Activated T-helper 9 cell treated with anti-CD3 and anti-CD28 coated beads, Interleukin-2, amount 50 U/mL, for 16 hours (primary cell): ENCODE measurements at places on chromosomes 4 and X.

DNA sequence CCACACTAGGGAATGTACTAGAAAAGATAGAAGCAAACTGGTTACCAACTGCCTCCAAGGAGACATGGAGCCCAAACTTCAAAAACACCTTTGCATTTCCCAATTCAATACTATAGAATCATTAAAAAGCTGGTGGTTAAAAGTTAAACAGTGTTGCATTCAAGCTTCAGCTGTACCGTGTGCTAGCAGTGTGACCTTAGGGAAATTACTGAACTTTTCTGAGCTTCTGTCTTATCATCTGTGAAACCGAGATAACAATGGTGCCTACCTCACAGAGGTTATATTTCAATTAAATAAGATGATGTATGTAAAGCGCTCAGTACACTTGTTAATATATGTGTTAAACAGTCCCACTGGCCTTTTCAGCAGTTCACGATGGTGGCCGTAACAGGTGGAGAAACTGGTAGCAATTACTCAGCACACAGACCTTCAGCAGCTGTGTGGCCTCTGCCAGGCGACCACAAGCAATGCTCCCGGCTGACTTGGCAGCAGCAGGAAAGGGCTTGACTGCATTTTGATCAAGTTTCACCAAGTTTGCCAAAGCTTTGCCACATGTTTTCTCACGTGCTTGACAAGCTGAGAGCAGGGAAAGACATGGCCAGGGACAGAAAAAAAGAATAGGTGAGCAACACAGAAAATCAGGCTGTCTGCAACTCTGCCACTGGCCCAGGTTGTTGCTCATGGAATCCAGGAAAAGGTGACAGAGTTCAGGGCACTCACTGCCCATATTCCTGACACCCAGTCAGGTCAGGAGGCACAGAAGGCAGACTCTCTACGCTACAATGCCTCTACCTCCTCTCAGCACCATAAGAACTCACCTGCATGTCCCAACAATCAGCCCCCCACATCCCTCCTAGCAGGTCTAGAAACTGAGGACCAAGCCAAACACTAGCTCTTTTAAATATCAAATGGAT lies 72.1 kb downstream of the PARM1 start:
- DNase-seq: no peak

- peak; percentile 25 for DNase-seq
These were observed at the start of gene ZFP92 for GRCh38 chrX:153411255-153411987. TSS of gene ZFP92 (plus strand) at chrX:153411472. CDS start at chrX:153418323, 6,851 bp downstream.

DNA sequence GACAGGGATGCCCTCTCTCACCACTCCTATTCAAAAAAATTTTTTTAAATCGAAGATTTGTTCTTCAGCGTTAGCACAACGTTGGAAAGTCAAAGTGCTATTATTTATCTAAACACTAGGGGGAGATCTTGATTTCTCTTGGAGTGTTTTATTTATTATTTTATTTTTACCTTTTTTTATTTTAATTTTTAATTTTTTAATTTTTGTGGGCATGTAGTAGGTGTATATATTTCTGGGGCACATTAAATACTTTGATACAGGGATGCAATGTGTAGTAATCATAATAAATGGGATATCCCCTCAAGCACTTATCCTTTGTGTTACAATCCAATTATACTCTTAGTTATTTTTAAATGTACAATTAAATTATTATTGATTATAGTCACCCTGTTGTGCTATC lies 37.4 kb upstream of the SLC10A4 start:
- no peak for DNase-seq

DNA sequence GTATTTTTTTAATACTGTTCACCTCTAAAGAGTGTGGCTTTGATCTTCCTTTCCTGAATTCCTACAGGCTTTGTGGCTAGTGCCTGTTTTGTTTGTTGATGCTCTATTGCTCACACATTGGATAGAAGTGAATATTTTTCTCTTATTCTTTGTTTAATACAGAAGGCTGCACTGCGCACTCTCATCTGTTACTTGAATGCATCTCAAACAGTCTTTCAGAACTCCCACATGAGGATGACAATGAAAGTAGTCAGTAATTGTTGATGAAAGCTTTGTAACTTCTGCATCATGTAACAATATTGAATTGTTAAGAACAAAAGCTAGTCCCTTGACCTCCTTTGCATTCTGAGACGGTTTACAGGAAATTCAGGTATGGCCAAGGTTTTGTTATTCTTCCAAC lies 29.1 kb upstream of the GALNT7 start:
- no peak for DNase-seq

- no peak for DNase-seq
These were observed 81.0 kb upstream of the ESX1 start for GRCh38 chrX:104335756-104336155.

DNA sequence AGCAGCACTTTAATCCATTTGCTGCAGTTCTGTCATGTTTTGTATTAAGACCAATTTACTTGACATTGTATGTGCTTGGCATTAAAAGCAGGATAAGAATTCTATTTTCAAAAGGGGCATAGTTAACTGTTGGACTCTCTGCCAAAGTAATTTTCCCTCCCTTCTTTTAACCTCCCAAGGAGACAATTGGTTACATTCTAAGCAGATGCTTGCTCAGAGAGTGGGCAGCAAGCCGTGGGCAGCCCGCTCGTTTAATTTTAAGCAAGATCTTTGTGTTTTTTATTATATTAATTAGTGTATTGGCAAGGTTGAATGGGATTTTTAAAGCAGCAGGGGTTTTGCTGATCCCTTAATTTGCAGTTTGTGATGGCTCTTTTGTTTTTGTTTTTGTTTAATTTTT lies 37.1 kb upstream of the KLHL8 start:
- DNase-seq: no peak
